ENCODE measurements at places on chromosomes 2 and 18. TPM values are rescaled to one million over a fixed set of nuclear protein-coding genes. Genes with fewer than 3 reads are reported as not detected.

Gene CENPA
- total RNA-seq = 0.64 TPM

Gene CYP27A1
- 65.0 TPM for total RNA-seq

Gene FAM110C
- total RNA-seq = 30.7 TPM

Gene LBX2
- 4.6 TPM for total RNA-seq

Gene FEV
- not detected for total RNA-seq

Gene TCF7L1
- total RNA-seq = 6.9 TPM

Gene USP40
- 53.4 TPM for total RNA-seq

Gene TANC1
- 58.4 TPM for total RNA-seq

Gene DUSP11
- 28.8 TPM for total RNA-seq

Gene ALPG
- not detected for total RNA-seq

Gene UPP2
- 0.16 TPM for total RNA-seq

Gene PHOSPHO2
- 17.4 TPM for total RNA-seq

Gene PPM1B
- 95.9 TPM for total RNA-seq

Gene DES
- 29.6 TPM for total RNA-seq

Gene CSRNP3
- total RNA-seq = 10.0 TPM

- no peak for DNase-seq
These were observed 81.6 kb downstream of the HS6ST1 start for GRCh38 chr2:128237081-128237534.

- DNase-seq = no peak
These were observed 22.5 kb upstream of the RAB31 start for GRCh38 chr18:9685615-9685890.

GRCh38 chr18:31587529-31587928, 4.1 kb upstream of the TTR start:
- DNase-seq = no peak

DNA sequence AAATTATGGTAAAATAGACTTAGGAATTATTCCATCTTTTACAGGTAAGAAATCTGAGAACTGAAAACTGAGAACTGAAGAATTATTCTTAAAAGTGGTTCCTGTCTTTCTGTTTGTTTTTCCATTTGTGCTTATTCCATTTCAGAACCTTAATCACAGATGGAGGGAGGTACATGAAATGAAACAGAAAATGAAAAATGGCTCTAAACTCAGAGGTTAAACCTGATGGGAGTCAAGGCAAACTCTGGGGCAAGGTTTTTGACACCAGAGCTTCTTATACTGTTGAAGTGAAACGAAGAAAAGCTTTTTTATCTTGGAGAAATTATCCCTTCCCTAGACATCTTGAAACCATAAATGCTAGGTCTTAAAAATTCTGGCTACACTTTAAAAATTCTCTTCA, 182.1 kb downstream of the ZNF804A start:
- DNase-seq = no peak

DNA sequence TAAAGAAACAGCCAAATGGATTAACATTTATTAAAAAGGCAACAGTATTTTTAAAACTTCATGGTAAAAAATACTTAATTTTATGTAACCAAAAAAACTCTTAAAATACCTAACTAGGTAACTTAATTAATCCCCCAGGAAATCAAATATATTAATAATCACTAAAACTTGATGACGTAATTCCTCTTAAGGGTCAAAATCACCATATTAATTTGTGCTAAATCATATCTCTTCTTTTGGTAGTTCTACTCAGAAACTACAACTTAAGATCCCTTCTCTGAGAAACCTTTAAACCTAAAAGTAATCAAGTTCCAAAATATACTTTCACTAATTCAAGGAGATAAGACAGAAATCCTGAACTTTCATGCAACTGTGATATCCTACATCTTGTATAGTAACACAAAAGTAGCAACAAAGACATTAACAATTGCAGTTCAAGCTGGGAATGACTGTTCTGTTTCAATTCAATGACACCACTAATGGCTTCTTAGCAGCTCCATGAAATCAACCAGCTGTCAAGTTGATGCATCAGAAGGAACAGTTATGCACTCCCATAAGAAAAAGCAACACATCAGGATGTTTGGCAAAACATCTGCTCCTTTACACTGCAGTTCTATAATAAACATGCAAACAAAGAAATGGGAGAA, 4.0 kb downstream of the BAZ2B start:
- DNase-seq = no peak

GRCh38 chr18:59942601-59943000, 42.8 kb downstream of the PMAIP1 start:
- DNase-seq = no peak

GRCh38 chr2:167608487-167608886, 638.9 kb downstream of the STK39 start:
- no peak for DNase-seq

- DNase-seq = peak; percentile 61
These were observed 56.6 kb downstream of the EPG5 start for GRCh38 chr18:45910405-45911023.

GRCh38 chr2:26469092-26469710, 8.7 kb downstream of the OTOF start:
- DNase-seq = no peak

DNA sequence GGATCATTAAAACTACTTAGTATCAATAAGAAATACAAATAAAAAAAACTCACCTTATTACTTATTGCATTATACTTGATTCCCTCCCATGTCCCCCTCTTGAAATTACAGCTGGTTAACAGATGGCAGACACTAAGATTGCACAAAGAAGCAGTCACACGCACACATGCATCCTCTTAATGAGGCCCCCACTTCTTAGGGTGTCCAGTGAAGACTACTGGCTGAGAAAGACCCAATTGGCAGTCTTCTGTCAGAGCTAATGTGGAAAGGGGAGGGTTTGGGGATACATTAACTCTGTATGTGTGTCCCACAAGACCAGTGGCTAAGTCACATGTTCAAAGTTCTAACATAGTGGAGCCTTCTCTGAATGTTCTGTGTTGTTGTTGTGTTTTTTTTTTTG, 210.7 kb downstream of the MTX2 start:
- DNase-seq = no peak

- no peak for DNase-seq
These were observed 77.6 kb upstream of the ZNF516 start for GRCh38 chr18:76572518-76573247.

DNA sequence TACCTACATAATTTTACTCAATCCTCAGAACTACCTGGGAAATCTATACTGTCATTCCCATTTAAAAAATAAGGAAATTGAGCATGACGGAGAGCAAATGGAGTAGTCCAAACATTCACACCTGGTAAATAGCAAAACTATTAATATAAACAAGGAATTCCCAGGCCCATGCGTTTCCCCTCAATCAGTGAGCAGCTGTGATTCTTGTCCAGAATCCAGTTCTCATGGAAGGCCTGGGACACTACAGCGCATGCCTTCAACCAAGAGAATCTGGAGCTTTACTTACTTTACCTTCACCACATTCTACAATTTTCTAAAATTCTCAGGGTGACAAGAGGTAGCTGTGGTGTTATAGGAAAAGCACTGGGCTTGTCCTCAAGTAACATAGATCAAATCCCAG, 259.0 kb downstream of the LRATD1 start:
- DNase-seq = no peak

GRCh38 chr2:172914341-172915008, 161.2 kb upstream of the MAP3K20 start:
- DNase-seq = no peak

GRCh38 chr2:19250906-19251305, 107.5 kb downstream of the OSR1 start:
- no peak for DNase-seq

GRCh38 chr2:5561006-5561405, 131.2 kb upstream of the SOX11 start:
- no peak for DNase-seq

DNA sequence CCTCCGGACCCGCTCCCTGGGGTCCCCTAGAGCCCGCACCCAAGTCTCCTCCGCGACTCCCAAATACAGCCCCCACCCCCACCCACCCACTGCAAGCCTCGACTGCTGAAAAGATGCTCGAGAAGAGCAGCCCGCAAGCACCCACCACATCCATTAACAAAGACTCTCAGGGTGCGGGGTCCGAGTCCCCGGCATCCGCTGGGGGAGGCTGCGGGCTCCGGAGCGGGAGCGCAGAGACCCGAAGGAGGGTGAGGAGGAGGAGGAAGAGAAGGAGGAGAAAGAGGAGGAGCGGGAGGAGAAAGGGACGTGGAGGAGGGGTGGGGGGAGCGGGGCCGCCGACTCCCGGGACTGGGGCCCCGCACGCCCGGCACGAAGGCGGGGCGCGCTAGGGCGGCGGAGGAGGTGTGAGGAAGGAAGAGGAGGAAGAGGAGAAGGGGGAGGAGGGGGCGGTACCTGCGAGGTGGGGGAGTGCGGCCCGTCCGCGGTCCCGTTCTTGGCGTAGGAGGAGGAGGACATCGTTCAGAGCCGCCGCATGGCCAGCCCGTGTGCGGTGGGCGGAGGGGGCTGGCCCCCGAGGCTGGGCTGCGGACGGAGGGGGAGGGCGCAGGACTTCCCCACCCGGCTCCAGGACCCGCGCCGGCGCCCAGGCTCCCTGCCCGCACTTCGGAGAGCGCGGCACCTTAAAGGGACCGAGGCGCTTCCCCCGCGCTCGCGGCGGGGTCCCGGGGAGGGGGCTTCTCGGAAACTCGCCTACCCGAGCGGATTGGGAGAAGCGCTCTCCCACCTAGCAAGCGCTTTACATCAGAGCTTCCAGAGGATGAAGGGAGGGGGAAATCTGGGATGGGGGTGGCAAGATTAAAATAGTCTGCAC, at the start of gene CACNB4:
Gene CACNB4, minus strand, starts transcription at position 549 of the 871 bp plus-strand sequence.
- no peak for DNase-seq

- no peak for DNase-seq
These were observed 58.7 kb downstream of the ASXL2 start for GRCh38 chr2:25819597-25820039.

GRCh38 chr18:74512321-74513053, 16.3 kb downstream of the CNDP2 start:
- DNase-seq = no peak

GRCh38 chr2:42942214-42942989, 150.0 kb upstream of the HAAO start:
- DNase-seq = no peak

- DNase-seq = no peak
These were observed 462 bp upstream of the OTOS start for GRCh38 chr2:240140920-240141319.

DNA sequence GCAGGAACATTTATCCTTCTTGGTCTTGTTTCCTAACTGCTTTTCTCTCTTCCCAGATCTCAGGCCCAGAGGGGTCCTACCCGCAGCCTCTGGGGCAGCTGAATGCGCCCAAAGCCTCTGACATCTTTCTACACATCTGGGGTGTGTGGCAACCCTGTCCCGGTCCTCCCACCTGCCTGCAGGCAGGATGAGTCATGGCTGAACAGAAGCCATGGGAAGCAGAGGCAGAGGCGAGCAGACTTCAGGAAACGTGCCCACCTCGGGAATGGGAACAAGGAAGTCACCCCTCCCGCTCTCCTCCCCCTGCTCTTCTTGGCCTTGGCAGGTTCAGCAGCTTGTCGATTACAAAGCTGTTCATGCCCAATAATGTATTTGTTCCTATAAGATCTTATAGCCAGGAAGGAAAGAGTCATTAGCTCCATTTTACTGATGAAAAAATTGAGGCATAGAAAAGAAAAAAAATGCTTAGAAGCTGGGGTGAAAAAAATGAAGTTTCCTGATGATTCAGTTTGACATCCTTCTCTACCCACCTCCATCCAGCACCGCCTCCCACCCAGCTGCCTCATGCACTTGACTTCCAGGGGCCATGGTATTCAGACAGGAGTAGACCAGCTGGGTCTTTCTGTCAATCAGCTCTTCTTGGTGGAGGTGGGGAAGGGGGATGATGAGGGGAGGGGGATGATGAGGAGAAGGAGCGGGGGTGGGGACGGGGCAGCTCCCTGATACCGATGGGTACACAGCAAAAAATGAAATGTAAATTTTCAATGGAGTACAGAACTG, 10.4 kb upstream of the KCNF1 start:
- peak; percentile 26 for DNase-seq

DNA sequence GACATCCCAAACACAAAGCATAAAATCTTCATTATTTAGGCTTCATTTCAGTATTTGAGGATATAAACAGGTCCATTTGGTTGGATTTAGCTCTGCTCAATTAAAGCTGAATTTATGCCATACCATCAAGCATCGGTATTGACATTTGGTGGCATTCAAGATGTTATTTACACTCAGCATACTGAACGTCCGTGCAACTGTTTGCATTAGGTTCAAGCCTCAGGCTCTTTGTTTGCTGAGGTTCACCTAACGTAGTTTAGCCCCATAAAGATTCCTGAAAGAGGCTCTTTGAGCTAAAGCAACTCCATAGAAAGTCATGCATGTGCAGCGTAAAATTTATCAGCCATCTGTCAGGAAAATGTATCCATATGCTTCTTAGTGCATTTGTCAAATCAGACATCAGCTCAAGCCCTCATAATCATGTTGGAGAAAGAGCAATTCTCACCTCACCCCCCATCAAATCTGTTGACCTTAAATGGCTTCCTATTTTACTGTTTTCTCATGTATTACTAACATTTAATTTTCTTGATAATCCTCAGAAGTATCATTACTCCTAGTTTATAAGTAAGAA, 366.9 kb downstream of the EPHA4 start:
- no peak for DNase-seq

DNA sequence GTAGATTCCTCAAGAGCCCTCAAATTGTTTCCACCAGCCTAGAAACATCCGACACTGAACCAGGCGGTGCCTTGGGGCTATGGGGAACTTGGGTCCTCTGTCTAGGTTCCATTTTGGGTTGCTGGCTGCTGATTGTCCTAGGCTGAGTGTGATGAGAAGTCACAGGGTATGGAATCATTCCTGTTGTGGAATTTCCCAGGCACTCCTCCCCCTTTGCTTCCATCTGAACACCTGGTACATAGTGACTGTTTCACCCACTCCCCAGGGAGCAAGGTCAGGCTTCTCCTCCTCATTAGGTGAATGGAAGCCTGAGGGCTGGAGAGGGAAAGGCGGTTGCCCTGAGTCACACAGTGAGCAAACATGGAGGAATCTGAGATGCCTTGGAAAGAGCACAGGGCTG, 4.5 kb downstream of the KIF3C start:
- no peak for DNase-seq

DNA sequence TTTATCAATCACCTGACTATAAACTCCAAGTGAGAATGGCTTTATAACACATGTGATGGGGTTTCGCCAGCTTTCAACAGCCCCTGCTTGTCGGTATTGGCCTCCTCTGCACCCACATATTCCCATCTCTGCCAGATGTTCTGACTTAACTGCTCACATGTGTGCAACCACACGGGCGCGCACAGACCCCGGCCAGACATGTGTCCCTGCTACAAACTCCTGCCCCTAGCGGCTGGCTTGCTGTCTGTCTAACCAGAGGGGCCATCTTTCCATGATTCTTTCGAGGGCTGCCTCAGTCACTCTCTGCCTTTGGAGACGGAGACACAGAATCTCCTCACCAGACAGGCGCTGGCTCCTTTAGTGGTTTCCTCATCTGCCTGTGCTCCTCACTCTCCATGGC, 15.3 kb downstream of the STON1 start:
- no peak for DNase-seq

DNA sequence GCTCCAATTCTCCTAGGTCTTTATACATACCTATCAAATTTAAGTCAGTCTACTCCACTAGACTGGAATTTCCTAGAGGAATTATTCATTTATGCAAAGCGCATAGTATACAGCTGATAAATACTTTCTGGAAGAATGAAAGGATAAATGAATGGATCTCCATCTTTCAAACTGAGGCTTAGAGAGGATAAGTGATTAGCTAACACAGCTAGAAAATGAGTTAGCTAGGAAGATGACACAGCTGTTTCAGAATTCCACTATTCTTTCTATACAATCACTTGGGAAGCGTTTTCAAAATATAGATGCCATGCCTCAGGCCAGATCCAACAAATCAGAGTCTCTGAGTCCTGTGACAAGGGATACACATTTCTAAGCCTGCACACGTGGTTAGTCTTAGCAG, 1146.6 kb upstream of the ZEB2 start:
- DNase-seq = no peak

- DNase-seq = no peak
These were observed 8.2 kb downstream of the PTGR3 start for GRCh38 chr18:75200605-75201280.

Data from breast epithelium (tissue), 4 donors.